CD4-positive, alpha-beta T cell treated with Interleukin-1 beta for 1 hour (primary cell): ENCODE measurements at places on chromosomes 3 and 15.

DNA sequence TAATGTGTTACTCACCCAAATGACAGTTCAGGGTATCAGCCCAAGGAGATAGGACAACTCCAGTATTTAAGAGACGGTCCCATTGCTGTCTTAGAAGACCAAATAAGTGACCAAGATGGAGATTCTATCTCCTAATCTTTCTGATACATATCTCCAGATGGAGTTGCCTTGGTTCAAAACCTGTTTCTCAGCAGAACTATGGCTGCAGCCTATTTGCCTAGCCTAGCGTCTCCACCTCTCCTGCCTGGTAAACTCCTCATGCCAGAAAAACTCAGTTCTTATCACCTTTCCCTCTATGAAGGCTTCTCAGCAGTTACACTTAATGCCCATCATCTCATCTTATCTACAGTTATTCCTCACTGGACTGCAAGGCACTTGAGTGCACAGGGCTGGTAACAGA lies 1.2 kb upstream of the CSPG5 start:
- no peak for DNase-seq

DNA sequence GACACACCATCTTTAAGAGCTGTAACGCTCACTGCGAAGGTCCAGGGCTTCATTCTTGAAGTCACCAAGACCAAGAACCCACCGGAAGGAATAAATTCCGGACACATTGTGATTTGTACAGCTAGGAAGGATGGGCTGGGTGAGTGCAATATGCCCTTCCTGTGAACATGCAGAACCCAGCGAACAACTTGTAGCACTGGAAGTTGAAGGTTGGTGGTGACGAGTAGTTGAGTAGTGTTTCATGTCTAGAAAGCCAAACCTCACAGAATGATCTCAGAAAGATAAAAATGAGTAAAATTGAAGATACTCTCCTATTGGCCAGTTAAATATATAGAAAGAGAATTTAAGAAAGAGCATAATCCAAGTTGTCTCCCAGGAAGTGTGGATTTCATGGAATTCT lies 462.2 kb upstream of the CFAP20DC start:
- DNase-seq = no peak

GRCh38 chr3:138023754-138024153 lies 13.8 kb downstream of the CLDN18 start:
- no peak for DNase-seq

- DNase-seq = no peak
Observed at GRCh38 chr3:15804553-15805095, 6.8 kb upstream of the ANKRD28 start.

DNA sequence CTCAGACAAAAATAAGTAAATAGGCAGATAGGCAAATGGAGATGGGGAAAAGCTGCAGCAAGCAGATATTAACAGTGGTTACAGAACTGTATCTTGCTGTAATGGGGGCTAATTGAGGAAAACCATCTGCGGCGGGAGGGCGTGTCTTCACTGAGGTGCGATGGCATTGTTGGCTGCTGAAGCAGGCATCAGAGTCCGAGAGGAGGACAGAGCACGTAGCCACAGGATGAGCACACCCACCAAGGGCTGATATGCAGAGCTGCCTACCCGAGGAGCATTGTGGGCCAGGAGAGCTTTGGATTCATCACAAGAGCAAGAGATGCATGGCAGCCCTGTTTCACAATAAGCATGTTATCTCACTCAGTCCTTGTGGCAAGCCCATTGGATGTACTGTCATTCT lies 30.4 kb downstream of the CHRNA7 start:
- DNase-seq = no peak

DNA sequence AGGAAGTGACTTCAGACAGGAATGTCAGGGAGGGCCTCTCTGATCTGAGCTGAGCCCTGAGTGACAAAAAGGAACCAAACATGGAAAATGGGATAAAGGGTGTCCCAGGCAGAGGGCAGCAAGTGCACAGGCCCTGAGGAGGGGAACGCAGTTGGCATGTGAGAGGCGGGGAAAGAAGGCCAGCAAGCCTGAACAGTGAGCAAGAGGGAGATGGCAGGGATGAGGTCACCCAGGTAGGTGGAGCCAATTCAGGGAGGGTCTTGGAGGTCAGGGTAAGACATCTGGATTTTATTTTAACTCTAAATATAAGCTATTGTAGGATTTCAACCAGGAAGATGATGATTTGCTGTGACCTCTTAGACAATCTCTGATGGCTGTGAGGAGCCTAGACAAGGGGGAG lies 167.7 kb downstream of the LRTM1 start:
- DNase-seq = no peak

- peak; percentile 46 for DNase-seq
Observed at GRCh38 chr3:197791892-197792647, 1.0 kb downstream of the LRCH3 start.

- DNase-seq = no peak
Observed at GRCh38 chr3:30501526-30501925, 104.9 kb upstream of the TGFBR2 start.

DNA sequence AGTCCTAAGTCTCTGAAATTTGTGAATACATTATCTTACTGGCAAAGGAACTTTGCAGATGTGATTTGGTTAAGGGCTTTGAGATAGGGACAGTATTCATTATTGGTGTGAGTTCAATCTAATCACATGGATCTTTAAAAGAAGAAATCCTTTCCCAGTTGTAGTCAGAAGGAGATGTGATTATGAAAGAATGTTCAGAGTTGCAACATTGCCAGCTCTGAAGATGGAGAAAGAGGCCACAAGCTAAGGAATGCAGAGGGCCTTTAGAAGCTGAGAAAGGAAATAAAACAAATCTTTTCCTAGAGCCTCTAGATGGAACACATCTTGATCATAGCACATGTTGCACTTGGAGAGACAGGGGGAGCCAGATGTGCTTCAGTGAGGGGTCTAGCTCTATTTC lies 27.7 kb upstream of the SIAH2 start:
- no peak for DNase-seq

GRCh38 chr3:116743062-116743461 lies 33.5 kb downstream of the TUSC7 start:
- no peak for DNase-seq

- DNase-seq = no peak
Observed at GRCh38 chr15:75565062-75565970, 13.8 kb downstream of the PTPN9 start.

DNA sequence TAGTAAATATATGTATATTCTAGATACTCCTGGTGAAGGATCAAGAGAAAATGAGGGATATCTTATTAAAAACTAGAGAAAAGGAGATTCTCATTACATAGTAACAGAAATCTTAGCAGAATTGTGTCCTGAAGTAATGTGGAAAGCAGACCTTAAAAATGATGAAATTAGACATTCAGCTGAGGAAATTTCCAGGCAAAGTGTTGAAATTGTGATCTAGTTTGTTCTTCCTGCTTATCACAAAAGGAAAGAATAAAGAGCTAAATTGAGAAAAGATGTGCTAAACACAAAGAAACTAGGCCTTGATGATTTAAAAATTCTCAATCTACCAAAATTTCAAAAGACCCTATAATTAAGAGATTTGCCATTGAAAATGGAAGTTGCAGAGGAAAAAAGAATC lies 362.6 kb upstream of the PLSCR5 start:
- no peak for DNase-seq

DNA sequence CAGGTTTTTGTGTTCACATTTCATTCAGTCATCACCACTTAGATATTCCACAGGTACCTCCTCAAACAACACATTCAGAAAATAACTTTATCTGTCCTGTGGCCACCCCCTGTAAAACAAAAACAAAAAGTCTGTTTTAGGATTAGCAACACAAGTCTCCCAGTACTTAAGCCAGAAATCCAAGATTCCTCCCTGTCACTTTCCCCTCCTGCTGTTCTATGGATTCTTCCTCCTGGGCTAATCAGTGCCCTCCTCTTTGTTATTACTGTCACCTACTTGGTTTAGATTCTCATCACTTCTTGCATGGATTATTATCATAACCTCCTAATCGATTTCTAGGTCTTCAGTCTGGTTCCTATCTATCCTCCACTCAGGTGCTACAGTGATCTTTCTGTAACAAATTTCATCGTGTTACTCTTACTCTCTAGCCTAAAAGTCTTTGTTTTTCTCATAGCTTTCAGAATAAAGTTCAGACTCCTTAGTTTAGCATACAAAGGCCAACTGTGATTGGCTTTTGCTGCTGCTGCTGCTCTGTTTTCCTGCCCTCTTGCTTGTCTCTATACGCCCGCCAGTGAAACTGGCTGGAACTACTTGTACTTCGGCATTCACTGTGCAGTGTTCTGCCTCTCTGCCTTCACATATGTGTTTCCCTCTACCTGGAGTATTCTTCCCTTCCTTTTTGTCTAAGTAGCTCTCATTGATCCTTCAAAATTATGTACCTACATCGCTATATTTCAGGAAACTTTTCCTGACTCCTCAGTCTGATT lies 32.2 kb downstream of the PPP2R3A start:
- no peak for DNase-seq

DNA sequence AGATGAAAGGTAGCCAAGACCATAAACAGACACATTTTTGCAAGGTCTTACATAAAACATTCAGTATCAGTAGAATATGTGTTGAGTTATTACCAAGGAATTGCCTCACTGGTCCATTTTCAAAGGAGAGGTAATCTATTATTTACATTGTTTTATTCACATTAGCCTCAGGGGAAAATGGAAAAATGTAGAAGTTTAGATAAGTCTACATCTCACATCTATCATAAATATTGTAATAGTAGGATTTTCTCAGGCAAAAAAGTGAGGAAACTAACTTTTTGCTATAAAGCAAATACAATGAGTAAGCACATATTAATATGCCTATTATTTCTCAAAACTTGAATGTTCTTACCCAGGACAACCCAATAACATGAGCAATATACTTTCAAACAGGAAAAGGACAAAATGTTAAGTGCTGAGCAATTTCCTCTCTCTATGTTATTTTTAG lies 184.6 kb upstream of the AGTR1 start:
- DNase-seq = no peak

- DNase-seq = no peak
Observed at GRCh38 chr3:46314517-46314916, 39.4 kb upstream of the CCR2 start.
